Esophagus muscularis mucosa (tissue), 4 donors: ENCODE measurements at places on chromosomes 7 and 10. TPM values are rescaled to one million over a fixed set of nuclear protein-coding genes. Genes with fewer than 3 reads are reported as not detected.

DNA sequence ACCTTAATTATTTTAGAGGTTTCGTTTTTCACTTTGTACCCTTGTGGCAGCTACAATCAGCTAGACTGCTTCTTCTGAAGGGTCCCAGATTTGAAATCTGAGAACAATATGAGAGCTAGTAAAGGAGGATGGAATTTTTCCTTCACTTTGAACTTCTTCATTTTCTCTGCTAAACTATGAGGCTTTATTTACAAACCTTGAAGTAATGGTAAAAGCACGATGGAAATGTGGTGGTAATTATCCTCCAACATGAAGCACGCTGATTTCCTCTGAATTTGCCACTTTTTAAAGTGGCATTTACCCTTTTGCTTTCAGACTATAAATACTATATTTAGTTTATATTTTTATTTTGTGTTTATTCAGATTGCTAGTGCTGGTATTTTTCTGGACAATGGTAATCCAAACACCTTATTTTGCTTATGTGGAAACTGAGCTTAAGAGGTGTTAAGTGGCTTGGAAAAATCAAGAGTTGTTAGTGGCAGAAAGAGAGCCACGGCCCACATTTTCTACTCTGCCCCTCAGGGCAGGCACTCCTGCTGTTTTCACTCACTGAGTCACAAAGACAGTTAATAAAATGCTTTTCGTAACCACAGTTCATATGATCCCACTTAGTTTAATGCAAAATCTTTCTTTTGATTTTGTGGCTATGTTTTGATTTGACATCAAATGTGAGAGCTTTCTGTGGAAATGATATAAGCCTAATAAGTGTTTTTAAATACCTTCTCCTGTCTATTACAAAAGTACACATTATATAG lies 2.7 kb downstream of the SSMEM1 start:
- H3K36me3 ChIP-seq: no peaks in the 10 kb centered on the region
- DNase-seq: no peak
- no peaks in the 10 kb centered on the region for H3K27me3 ChIP-seq
- no peak overlapping the region for H3K4me3 ChIP-seq

The PLXDC2 gene
- total RNA-seq: 38.3 TPM

DNA sequence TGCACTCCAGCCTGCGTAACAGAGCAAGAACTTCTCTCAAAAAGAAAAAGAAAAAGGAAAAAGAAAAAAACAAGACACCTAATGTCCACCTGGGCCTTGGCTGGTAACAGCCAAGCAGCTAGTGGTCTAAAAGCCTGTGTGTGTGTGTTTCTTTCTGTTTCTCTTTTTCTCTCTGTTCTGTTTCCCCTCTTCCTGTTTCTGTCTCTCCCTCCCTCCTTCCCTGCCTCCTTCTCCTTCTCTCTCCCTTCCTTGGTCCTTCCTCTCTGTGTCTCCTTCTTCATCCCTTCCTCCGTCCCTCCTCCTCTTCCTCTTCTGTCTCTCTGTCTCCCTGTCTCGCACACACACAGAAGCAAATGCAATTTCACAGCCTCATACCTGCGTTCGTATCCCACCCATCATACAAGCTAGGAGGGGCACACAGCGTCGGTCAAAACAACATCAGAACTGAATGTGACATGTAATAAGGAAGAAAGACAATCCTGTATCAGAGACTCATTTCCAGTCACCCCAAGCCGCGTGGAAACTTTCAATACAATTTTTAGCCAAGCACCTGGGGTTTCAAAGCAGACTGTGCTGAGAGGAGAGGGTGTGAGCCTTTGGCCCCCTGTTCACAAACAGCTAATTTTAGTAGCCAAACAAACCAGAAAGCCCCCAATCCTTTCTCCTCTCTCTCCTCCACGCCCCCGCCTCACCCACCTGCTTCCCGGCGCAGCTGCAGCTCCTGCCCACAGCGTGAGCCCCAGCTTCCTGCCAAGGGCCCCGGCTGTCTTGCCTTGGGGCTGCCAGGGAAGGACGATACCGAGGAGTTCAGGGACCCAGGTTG lies 50.2 kb upstream of the GNA12 start:
- H3K27ac ChIP-seq: no peak overlapping the region
- DNase-seq: no peak
- no peaks in the 10 kb centered on the region for H3K36me3 ChIP-seq
- H3K4me1 ChIP-seq: no peaks in the 10 kb centered on the region
- H3K4me3 ChIP-seq: no peak overlapping the region

DNA sequence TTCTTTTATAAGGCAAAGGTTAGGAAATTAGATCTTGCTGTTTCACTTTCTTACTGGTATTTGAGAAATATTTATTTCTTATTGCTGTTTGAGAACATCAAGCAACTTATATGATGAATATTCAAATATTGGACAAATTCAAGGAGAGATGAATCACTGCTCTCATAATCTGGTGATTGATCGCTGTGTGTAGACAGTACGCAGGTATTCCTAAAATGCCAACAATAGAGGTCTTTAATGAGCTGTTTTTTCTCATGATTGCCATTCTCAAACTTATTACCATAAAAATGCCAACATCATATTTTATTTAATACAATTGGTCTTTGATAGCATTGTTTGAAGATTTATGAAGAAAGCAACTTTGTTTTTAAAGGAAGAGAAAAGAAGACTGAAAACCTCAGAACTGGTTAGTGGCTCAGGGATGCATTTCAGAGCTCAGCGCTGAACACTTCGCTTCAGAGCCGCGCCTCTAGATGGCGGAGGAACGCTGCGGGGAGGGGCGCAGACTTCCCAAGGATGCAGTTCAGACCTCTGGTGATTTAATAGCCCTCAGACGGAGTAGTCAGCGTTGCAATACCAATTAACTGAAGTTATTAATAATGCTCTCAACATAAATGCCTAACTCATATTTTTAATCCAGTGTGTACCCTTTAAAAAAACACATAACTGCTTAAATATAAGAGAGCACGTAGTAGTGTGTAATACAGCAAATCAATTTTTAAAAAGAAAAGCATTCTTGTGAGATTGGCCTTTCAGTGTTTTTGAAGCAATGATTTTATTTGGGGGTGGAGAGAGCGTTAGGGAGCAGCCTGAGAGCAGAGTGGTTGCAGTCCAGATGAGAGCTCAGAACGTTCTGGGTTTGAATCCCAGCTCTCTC lies 38.5 kb upstream of the STEAP4 start:
- H3K36me3 ChIP-seq: no peaks in the 10 kb centered on the region
- no peak overlapping the region for H3K4me3 ChIP-seq
- H3K27me3 ChIP-seq: no peaks in the 10 kb centered on the region

DNA sequence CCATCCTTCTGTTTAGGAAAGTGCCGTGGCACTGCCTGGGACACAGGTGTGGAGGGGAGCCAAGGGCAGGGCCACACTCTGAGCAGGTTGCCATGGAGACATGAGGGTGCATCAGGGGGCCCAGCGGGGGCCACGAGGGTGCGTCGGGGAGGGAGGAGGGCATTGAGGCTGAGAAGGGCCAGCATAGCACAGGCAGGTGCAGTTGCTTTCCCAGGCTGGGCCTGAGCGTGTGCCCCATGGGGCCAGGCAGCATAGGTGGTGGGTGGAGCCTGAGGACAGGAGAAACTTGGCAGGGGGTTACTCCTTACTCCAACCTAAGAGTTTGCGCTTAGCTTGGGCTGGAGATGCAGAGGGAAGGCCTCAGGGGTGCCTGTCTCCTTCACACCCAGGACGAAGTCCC lies 15.2 kb downstream of the YKT6 start:
- no peaks in the 10 kb centered on the region for H3K4me1 ChIP-seq
- no peak for DNase-seq
- peaks cover 28% of the 10 kb centered on the region for H3K36me3 ChIP-seq
- H3K27me3 ChIP-seq: no peaks in the 10 kb centered on the region

GRCh38 chr7:143987513-143987912 lies 12.6 kb upstream of the OR6B1 start:
- H3K4me1 ChIP-seq: peaks cover 18% of the 10 kb centered on the region
- no peaks in the 10 kb centered on the region for H3K36me3 ChIP-seq
- DNase-seq: no peak
- H3K4me3 ChIP-seq: no peak overlapping the region
- H3K27ac ChIP-seq: no peak overlapping the region

DNA sequence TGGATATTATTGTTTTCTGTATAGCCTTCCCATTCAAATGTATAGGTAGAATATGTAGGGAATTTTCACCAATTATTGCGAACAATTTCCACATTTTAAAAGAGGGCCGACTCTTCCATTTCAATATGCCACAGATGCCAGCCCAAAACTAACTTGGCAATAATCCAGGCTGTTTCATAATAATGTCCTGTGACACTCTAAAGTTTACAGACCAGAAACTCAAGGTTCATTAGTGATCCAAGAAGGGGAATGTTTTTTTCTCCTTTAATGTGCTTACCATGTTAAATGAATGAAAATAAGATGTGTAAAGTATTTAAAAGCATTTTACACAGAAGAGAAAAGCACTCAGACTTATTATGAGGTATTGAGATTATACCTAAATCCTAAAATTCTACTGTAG lies 63.0 kb upstream of the FAM3C start:
- no peak overlapping the region for H3K27ac ChIP-seq
- H3K36me3 ChIP-seq: no peaks in the 10 kb centered on the region
- no peak overlapping the region for H3K4me3 ChIP-seq
- no peak for DNase-seq
- H3K4me1 ChIP-seq: no peaks in the 10 kb centered on the region

DNA sequence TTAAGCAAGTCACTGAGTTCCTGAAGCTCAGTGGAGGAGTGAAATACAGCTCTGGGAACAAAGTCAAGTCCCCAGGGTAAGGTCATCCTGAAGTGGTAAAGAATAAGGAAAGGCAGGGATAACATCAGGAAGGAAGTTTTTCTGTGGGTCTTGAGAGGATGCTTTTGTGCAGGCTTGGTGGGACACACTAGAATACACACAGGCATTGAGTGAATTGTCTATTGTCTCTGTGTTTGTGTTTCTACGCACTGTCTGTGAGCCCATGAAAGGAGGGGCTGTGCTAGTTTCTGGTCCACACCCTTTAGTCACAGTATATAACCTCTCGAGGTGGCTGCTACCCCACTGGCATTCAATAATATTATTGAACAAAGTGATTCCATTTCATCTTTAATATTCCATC lies 95.8 kb upstream of the ABCB5 start:
- H3K36me3 ChIP-seq: no peaks in the 10 kb centered on the region
- DNase-seq: no peak
- no peaks in the 10 kb centered on the region for H3K27me3 ChIP-seq
- peaks cover 1% of the 10 kb centered on the region for H3K4me1 ChIP-seq
- no peak overlapping the region for H3K27ac ChIP-seq

The DPCD gene
- 16.7 TPM for total RNA-seq

The RAB19 gene
- not detected for total RNA-seq

DNA sequence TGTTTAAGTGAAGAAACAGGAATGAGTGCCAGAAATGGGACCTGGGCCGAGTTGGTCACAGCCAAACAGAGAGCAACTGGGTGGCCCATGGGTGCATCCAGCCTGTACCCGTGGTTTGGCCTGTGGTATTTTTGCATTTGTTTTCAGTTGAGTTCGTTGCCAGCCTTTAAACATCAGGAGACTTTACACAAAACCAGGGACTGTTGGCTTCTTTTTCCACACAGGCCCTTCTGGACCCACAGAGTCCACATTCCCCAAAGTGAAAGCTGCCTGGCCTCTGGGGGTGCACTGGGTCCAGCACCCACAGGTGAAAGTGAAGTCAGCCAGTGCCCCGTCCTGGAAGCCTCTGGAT lies 54.1 kb upstream of the TNS3 start:
- DNase-seq: no peak
- peak overlapping the region; percentile 82 for H3K27ac ChIP-seq
- H3K4me1 ChIP-seq: peaks cover 70% of the 10 kb centered on the region
- no peaks in the 10 kb centered on the region for H3K27me3 ChIP-seq
- no peak overlapping the region for H3K4me3 ChIP-seq

The AZGP1 gene
- 2.8 TPM for total RNA-seq

DNA sequence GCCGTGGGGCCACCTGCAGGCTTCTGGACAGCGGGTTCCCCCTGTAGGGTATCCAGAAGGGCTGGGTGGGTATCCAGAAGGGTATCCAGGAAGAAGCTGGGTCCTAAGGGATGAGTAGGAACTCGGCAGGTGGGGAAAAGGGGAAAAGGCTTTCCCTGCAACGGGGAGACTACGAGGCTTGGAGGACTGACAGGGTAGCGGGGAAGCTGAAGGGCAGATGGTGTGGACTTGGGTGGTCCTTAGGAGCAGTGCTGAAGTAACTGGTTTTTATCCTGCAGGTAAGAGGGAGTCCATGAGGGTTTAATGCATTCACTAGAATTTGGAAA lies 525 bp downstream of the UBE2D4 start:
- peak overlapping the region; percentile 75 for H3K4me3 ChIP-seq
- peak overlapping the region; percentile 98 for H3K27ac ChIP-seq
- DNase-seq: no peak
- no peaks in the 10 kb centered on the region for H3K36me3 ChIP-seq
- H3K27me3 ChIP-seq: no peaks in the 10 kb centered on the region

- H3K27me3 ChIP-seq: no peaks in the 10 kb centered on the region
- peak within 1 kb of the TSS; percentile 57 for H3K4me3 ChIP-seq
- no peaks in the 10 kb centered on the region for H3K36me3 ChIP-seq
- H3K4me1 ChIP-seq: peaks cover 12% of the 10 kb centered on the region
- no peak within 1 kb of the TSS for H3K27ac ChIP-seq
Measured at GRCh38 chr7:93890464-93891068, at the start of gene TFPI2. TSS of gene TFPI2 (minus strand) at chr7:93890753. CDS start at chr7:93890678, 75 bp downstream.

DNA sequence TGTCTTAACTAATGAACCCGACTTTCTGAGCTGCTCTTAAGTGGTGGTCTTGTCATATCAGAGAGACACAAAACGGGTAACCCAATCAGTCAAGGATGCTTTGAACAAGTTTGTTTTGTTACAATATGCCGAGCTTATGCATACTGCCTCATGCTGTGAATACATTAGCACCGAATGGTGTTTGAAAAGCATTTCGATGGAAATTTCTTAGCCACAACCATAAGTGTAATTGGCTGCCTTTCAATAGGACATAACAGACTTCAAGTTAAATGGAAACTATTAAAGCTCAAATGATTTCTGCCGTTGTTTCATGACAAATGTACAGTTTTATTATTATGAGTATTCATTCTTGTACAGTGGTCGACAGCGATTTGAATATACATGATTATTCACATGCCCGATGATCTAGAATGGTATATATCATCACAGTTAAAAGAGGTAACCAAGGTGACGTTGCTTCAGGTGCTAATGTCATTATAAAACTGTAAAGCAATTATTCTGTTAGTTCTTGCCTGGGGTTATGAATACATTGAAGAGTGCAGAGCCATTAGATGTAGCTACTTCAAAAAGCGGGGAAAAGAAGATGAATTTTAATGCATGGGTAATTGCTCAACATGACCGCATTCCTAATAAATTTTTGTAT lies 118.8 kb downstream of the EBF3 start:
- DNase-seq: no peak
- H3K4me1 ChIP-seq: no peaks in the 10 kb centered on the region
- no peak overlapping the region for H3K4me3 ChIP-seq
- H3K36me3 ChIP-seq: peaks cover 23% of the 10 kb centered on the region

The C7orf57 gene
- not detected for total RNA-seq
